ENCODE measurements at places on chromosomes 4 and X.
A peak's percentile ranks its signal among the peaks of the same experiment; 100 is the strongest.

DNA sequence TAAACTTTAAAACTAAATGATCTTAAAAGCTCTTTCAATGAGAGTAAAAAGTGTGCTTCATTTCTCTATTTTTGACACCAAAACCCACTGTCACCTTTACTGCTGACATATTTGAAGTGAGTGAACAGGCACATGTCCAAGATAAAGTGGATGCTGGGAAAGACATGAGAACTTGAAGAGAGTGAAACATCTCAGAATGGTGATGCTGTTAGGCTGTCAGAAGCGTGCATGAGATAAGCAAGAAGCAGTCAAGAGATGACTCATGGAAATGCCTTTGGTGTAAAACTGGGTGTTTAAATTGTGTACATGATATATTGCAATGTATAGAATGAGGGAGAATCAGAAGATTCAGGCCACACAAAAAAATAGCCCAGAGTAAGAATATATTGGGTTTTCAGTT lies 21.8 kb upstream of the GBA3 start:
- DNase-seq: peak; percentile 68

DNA sequence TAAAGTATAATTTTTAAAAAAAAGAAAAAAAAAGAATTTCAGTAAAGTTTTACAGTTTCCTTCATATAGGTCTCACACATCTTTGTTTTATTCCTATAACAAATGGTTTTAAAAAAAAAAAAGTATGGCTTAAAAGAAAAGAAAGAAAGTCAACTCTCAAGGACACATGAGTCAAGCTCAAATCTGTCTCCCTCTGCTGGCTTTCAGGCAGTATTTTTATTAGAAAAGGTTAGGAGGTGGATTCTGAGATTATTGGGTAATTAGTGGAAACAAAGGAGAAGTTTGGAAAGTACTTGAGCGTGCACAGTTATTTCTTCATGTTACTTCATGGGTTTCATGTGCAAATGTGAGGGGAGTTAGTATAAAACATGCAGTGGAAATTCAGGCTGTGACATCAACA lies 36.6 kb upstream of the BTC start:
- DNase-seq: no peak

GRCh38 chr4:99564921-99565320 lies 1.1 kb upstream of the TRMT10A start:
- no peak for DNase-seq

- DNase-seq: no peak
Measured at GRCh38 chr4:188992706-188993105, 853.5 kb downstream of the TRIML1 start.

GRCh38 chrX:53223955-53224859 lies 800 bp downstream of the KDM5C start:
- DNase-seq: peak; percentile 40

DNA sequence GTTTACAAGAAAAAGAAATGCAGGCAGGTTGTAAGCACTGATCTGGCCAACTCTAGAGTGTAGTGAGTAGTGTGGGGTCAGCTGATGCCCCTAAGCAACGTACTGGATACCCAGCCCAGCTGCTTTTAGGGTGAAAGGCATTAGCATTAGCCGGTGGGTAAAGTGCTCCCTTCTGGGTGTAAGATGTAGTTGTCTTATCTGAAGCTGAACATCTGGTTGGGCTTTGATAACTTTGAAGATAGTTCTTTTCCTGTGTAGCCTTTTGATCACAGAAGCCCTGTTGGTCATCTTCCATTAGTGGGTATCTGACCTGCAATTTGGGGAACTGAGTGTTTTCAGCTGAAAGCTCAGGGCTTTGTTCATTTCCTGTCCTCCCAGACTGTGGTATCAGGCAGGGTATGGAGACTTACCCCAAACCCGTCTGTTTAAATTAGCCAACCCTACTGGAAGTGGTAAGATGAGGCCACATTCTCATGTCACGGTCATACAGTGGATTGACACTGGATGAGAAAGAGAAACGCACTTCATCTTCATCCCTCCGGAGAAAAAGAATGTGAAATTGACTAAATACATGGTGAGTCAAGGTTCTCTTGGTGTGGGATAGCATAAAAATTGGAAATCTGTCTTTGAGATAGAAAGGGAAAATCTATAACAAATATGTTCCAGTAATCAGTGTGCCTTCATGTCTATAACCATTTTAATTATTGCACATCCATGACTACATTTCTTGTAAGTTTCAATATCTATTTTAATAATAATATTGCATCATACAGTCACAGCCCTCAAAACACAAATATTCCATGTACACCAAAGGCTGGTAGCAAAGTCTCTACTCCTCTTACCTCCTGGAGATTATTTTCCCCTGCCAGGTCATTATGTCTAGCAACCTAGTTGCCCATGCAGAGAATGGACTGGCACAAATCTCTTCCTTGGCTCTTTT lies 8.7 kb downstream of the RHOH start:
- DNase-seq: no peak

GRCh38 chr4:151147000-151147399 lies 47.6 kb downstream of the RPS3A start:
- DNase-seq: no peak

- no peak for DNase-seq
Measured at GRCh38 chr4:76607266-76607799, 172.3 kb downstream of the SHROOM3 start.

GRCh38 chrX:129540722-129541184 lies 694 bp downstream of the OCRL start:
- no peak for DNase-seq

GRCh38 chr4:140529434-140529833 lies 5.5 kb downstream of the ELMOD2 start:
- no peak for DNase-seq

- DNase-seq: peak; percentile 4
Measured at GRCh38 chrX:73289039-73289438, 74.4 kb upstream of the NAP1L2 start.

DNA sequence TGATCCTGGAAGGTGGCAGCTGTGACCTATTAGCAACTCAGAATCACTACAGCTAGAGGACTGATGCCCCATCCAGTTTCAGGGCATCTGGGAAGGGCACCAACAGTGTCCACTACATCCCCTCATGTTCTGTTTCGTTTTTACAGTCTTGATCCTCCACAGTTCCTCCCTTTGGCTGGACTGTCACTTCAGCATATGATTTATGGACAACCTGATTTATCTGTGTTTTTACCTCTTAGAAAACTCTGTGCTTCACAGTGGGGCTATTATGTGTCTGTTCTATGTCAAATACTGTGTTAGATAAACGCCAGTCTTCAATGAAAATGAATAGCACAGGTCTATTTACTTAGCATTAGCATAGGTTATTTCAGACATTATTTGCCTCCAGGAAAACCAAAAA lies 63.1 kb upstream of the GRPR start:
- no peak for DNase-seq

- DNase-seq: peak; percentile 51
Measured at GRCh38 chr4:110170861-110171260, 27.6 kb downstream of the ELOVL6 start.

DNA sequence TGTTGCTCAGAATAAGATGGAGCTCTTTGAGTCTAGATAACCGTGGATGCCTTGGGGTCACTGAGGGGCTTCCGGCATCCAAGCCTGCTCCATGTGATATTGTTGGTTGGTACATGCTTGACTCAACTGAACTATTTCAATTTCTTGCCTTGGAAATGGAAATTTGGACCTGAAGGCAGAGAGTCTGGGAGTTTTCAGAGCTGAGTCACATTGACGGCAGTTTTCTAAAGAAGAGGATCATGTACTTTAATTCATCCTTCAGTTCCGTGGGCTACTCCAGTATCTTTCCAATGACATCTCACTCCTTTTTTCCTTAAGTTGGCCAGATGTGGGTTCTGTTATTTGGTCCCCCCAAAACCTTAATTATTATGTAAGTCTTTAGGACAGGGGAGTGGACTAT lies 100.5 kb downstream of the MFAP3L start:
- DNase-seq: no peak

GRCh38 chr4:90237751-90238530 lies 110.7 kb downstream of the CCSER1 start:
- DNase-seq: no peak

GRCh38 chr4:74314329-74314728 lies 6.1 kb downstream of the EPGN start:
- no peak for DNase-seq

GRCh38 chr4:102647117-102647516 lies 113.7 kb downstream of the MANBA start:
- no peak for DNase-seq

DNA sequence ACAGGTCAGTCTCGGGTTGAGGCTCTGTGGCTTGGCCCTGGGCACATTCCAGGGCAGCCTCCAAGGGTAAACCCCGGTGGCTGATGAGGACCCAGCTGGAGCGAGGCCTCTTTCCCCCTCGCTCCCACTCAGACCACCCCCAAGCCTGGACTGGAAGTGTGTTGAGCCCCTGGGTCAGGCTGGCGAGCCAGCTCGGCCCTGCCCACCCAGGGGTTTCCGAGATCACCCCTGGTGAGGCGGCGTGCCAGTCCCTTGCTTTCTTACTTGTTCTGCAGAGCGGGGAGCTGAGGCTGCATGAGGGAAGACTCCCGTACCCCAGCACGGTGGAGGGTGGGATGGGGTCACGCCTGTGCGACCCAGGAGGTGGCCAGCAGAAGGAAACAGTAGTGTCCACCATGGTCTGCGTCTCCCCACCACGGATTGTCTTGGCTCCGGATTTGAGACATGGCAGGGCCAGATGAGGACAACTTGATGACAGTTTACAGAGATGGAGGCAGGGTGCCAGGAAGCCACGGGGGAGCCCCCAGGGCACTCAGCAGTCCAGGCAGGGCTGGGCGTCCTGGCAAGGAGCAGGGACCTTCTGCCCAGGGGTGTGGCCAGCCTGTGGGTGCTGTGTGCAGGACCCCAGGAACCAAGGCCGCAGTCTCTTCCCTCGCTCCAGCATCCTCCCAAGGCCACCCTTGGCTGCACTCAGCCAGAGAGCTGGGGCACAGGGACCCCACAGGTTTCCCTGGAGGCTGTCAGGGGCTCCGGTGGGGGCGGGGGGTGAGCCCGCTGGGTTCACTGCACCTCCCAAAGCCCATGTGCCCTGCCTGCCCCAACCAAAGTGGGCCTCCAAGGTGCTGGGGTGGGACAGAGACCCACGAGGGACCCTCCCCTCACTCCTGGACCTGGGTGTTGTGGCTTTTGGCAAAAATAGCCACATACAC lies 6.6 kb upstream of the FGFRL1 start:
- no peak for DNase-seq

- no peak for DNase-seq
Measured at GRCh38 chr4:3512279-3512678, 19.9 kb downstream of the LRPAP1 start.

GRCh38 chr4:99856166-99856565 lies 38.1 kb downstream of the LAMTOR3 start:
- DNase-seq: peak; percentile 59

DNA sequence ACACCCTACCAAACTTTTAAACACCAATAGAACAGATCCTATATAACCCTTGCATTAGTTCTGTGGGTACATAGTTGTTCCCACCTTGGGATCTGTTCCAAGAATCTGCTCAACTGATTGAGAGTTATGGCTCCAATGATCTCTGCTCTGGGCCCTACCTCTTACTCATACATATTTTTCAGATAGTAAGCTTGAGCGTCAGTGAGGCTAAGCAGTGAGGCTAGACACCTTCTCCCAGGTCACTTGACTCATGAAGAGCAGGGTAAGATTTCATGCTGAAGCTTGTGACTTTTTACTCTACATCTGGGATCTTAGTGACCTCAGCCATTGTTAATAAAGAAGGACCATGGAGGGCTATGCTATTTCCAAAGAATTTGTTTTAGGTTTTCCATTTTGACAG lies 23.1 kb upstream of the TNIP3 start:
- no peak for DNase-seq

GRCh38 chrX:5780821-5781220 lies 447.8 kb downstream of the NLGN4X start:
- no peak for DNase-seq

DNA sequence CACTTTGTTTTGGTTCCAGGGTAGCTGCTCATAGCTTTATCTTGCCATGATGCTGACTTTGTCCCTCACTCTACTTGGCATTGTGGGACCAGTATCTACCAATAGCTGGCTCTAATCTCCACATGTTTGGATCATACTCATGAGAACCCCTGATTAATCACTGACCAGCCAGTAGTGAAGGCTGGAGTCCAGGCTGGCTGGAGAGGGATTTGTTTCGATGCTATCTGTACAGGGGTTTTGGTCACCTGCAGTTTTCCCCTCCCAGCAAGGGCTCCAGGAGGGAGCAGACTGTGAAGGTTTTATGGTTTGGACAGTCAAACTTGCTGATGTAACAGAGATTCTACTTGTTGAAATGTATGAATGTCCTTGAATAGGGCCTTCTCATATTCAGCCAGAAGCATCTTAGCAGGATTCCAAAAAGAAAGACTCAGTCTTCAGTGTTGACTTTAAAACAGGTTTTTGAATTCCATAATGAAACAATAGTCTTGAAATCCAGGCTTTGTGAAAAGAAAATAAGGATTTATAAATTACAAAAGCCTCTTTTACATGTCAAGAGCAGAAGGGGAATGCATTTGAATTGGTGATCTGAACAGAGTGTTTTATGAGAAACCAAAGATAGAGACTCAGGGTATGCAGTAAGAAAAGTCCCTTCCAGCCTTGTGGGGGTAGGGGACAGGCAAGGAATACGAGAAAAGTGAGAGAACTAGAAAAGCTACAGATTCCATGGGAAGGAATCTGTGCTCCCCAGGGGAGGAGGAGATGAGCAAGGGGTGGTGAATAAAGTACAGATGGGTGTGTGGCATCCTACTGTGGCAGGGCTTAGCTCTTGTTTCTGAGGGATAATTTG lies 103.1 kb upstream of the SHISA3 start:
- DNase-seq: no peak

- DNase-seq: no peak
Measured at GRCh38 chr4:143768007-143768591, 67.6 kb upstream of the FREM3 start.

- DNase-seq: no peak
Measured at GRCh38 chrX:79592259-79592658, 225.1 kb upstream of the ITM2A start.

DNA sequence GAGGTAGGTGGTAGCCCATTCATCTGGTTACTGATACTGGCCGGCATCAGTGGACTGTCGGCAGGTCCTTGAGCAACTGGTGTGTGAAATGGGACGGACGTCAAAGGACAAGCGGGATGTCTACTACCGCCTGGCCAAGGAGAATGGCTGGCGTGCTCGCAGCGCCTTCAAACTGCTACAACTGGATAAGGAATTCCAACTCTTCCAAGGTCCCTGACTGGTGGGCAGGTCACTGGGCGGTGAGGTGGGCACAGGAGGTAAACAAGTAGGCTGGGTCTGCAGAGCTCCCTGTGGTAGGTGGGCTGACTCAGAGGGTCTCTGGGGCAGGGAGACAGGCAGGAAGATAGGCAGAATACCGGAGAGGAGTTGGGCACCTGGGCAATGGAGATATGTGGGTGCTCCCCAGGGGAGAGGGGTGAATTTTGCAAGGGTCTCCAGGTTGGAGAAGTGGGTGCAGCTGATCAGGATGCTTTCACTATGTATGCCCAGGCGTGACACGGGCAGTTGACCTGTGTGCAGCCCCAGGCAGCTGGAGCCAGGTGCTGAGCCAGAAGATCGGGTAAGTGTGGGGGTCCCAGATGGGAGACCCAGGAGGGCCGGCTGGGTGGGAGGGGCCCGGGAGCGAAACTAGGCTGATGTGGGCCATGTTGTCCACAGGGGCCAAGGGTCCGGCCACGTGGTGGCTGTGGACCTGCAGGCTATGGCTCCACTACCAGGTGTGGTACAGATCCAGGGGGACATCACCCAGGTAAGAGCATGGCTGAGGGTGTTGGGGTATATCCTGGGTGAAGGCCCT lies 2.2 kb downstream of the FTSJ1 start:
- DNase-seq: no peak

GRCh38 chr4:172202480-172203076 lies 389.4 kb downstream of the GALNTL6 start:
- DNase-seq: no peak

- no peak for DNase-seq
Measured at GRCh38 chrX:106670631-106671030, 55.9 kb upstream of the RNF128 start.

- peak; percentile 87 for DNase-seq
Measured at GRCh38 chr4:37827030-37827685, 672 bp downstream of the PGM2 start.
